ENCODE measurements at places on chromosomes 5 and 9.

DNA sequence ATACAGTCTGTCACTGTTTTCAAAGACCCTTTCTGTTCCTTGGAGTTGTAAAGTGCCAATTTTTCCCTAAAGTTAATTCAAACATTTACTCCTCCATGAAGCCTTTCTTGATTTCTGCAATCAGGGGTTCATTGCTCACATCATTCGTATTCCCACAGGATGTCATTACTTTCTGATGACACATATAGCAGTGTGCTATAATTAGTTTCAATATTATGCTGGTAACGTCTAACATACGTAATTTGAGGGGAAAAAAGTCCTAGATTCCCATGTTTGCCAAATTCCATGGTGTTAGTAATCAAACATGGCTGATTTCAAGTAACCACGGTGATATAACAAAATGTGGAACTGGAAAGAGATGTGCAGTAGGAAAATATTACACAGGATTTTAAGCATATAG lies 468.2 kb upstream of the MEF2C start:
- no peak for DNase-seq

- no peak for DNase-seq
These were observed 1.3 kb downstream of the ERBIN start for GRCh38 chr5:65927503-65928321.

- DNase-seq, result no peak
These were observed 75.4 kb upstream of the LRRTM2 start for GRCh38 chr5:138950421-138951031.

DNA sequence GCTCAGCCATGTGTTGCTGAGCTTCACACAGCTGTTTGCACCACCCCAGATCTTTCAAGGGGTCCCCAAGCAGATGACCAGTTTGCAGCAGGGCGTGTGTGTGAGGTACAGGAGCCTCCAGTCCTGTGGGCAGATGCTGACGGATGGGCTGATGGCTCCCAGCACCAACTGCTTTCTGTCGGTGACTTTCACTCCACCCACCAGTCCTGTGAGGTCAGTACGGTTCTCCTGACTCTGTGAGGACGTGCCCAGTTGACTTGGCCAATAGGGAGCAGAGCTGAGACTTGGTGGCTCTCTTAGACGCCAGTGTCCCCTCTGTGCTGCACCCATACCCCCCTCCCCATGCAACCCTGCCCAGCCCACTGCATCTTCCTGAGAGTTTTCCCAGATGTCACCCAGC lies 19.7 kb downstream of the COL5A1 start:
- no peak for DNase-seq

- no peak for DNase-seq
These were observed 147.1 kb downstream of the ENTREP1 start for GRCh38 chr9:69472101-69472620.

DNA sequence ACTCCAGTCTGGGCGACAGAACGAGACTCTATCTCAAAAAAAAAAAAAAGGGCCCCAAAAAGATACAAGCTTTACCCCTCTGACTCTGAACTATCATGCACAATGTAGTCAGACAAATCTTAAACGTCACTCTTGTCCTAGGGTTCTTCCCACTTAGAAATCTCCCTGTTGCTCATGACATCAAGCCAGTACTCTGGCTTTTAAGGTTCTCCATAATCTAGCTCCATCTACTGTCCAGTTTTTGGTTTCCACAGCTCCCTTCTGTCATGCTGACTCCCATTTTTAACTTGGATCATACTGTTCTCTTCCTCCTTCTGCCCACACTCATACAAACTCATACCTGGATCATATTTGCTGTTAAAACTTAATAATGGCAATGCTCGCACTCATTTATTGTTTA lies 156.7 kb upstream of the TLX3 start:
- no peak for DNase-seq

- DNase-seq, result no peak
These were observed 620.0 kb upstream of the CCNG1 start for GRCh38 chr5:162817364-162817763.

DNA sequence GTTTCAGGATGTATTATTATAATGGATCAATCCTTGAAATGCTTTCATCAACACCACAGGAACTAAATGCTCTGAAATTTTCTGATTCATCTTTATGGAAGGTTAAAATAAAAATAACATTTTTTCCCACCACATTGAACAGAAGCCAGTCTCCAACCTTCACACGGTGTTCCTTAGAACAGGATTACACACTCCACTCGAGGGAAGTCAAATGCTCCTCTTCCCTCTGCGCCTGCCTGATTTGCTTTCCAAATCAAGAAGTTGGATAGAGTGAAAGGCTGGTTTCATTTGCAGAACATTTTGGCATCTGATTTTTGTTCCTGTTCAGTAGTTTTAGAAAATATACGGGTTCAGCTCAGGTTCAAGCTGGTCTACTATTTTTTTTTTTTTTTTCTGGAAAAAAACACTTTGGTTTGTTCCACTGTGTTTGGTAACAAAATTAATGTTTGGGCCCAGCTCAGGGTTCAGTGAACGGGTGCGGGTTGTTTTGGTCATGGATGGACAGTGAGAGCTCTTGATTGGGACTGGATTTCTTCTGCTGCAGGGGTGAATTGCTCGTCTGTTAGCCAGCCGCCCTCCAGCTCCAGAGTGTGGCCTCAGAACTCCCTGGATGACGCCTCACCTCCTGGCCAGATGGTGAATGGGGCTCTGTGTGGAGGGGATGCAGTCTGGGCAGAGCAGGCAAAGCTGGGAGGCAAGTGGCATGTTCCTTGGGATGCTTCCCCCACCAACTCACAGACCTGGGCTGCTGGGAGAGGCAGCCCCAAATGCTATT lies 82.4 kb upstream of the STC2 start:
- DNase-seq, result no peak

- DNase-seq, result no peak
These were observed 69.3 kb downstream of the DTWD2 start for GRCh38 chr5:118919016-118919415.

GRCh38 chr5:88819301-88819999 lies 63.5 kb downstream of the MEF2C start:
- no peak for DNase-seq

- peak; percentile 76 for DNase-seq
These were observed at the start of gene CDKN2AIPNL for GRCh38 chr5:134411546-134412266. Gene CDKN2AIPNL (minus strand): TSS chr5:134411881. CDS start chr5:134411854, 27 bp downstream.

GRCh38 chr5:68460147-68460798 lies 244.7 kb downstream of the PIK3R1 start:
- DNase-seq, result no peak

DNA sequence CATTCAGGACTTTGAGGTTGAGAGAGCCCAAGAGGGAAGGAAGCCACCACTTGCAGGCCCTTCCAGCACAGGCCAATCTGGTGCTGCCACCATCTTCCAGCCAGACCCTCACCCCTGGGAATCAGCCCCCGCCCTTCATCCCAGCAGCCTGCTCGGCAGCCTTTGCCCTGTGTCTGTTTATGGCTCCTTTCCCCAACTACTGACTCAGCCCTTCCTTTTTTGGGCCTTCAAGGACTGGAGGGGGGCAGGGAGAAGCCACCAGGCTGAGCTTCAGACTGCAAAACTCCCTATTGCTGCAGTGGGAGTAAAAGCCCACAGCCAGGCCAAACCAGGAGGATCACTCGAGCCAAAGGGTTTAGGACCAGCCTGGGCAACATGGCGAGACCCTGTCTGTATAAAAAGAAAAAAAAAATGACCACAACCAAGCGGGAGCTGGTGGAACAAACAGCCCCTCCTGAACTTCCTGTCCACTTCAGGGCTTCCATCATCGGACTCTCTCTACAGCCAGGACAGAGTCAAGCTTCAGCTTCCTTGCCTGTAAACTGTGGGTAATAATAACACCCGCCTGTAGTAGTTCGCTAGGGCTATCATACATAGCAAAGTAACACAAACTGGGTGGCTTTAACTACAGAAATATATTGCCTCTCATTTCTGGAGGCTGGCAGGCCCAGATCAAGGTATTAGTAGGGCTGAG lies 85.9 kb upstream of the IL17B start:
- no peak for DNase-seq

DNA sequence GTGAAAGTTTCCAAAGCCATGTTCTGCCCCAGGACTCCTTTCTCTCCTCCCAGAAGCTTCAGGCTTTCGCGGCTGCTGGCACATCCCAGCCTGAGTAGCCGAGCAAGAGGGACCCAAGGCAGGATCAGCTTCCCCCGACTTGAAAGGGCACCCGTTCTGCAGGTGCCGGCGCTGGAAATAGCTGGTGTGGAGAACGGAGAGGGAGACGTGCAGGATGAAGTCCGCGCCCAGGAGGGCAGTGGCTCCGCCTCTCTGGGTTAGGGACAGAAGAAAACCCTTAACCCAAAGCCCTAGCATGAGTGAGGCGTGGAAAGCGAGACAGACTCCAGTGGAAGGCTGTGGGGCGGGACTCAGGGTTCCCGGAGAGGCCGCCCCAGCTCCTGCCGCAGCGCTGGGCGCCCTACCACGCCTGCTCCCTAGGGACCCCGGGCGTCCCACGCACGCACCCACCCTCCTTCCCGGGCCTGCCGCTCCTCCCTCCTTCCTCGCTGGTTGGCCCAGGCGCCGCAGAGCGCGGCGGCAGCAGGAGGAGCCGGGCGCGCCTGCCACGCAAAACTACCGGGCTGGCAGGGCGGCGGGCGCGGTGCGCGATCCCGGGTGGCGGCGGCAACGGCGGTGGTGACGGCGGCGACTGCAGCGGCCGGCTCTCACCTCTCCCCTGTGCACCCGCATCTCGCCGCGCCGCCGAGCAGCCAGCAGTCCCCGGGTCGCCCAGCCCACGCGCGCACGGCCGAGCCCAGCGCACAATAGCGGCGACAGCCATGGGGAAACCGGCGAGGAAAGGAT lies at the start of gene SLC1A1:
Gene SLC1A1, plus strand, starts transcription at position 550 of the 786 bp plus-strand sequence. Its CDS starts 212 bp downstream, at position 762.
- DNase-seq, result no peak

DNA sequence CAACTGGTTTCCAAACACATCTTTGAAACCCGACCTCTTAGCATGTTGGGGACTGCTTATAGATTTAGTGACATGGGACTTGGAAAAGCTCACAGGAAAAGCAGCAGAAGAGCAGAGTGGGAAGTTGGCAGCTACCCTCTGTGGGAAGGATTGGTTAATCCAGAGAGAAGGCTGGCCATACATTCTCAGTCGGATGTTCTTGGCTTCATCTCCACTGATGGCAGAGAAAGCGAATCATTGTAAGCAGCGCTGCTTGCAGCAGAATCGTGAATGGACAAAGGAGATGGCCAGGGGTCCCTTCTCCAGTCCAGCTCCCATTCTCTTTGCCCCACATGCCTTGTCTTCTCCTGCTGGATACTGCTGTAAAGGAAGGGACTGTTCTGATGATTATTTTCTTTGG lies 62.7 kb downstream of the MEGF10 start:
- DNase-seq, result no peak

GRCh38 chr5:165574100-165574499 lies 2068.7 kb downstream of the MAT2B start:
- no peak for DNase-seq

All from GOT3 (cell line).